ENCODE measurements at places on chromosomes 11 and 22. TPM values are rescaled to one million over a fixed set of nuclear protein-coding genes. Genes with fewer than 3 reads are reported as not detected.

Gene MED15
- 172 TPM for total RNA-seq

Gene MYO18B
- total RNA-seq, result 1.4 TPM

Gene APOL4
- 13.2 TPM for total RNA-seq

Gene GGTLC3
- total RNA-seq, result not detected

Gene A4GALT
- total RNA-seq, result 14.3 TPM

Gene MAPK8IP2
- total RNA-seq, result 0.89 TPM

Gene PRR33
- total RNA-seq, result not detected

Gene OR2AT4
- not detected for total RNA-seq

Gene BIK
- not detected for total RNA-seq

Gene IL10RA
- 190 TPM for total RNA-seq

Gene SPA17
- not detected for total RNA-seq

Gene CYTH4
- not detected for total RNA-seq

Gene C11orf21
- total RNA-seq, result not detected

Gene DLAT
- 1.2 TPM for total RNA-seq

Gene MFRP
- not detected for total RNA-seq

Gene FGF4
- total RNA-seq, result not detected

Gene CST6
- not detected for total RNA-seq

Gene PGA4
- 107,207 TPM for total RNA-seq

Gene CRYBB3
- total RNA-seq, result not detected

Gene MMP8
- not detected for total RNA-seq

Gene CDON
- total RNA-seq, result 26.8 TPM

Gene MMP13
- not detected for total RNA-seq

Gene OR52I2
- not detected for total RNA-seq

Gene HEPHL1
- total RNA-seq, result not detected

Gene PYGM
- total RNA-seq, result 1.8 TPM

Gene LUZP2
- total RNA-seq, result 6.8 TPM

Gene APOBEC3C
- 11.6 TPM for total RNA-seq

Gene ARFIP2
- total RNA-seq, result 91.1 TPM

Gene ST14
- 104 TPM for total RNA-seq

Data from stomach (tissue), 19 donors.